Stimulated activated memory B cell treated with anti-CD40 and anti-IgM and Interleukin-4, amounts not matched to agents 10 μg/mL and 1 μg/mL and 100 μg/mL, for 72 hours (primary cell): ENCODE measurements at places on chromosomes 3 and 15.

DNA sequence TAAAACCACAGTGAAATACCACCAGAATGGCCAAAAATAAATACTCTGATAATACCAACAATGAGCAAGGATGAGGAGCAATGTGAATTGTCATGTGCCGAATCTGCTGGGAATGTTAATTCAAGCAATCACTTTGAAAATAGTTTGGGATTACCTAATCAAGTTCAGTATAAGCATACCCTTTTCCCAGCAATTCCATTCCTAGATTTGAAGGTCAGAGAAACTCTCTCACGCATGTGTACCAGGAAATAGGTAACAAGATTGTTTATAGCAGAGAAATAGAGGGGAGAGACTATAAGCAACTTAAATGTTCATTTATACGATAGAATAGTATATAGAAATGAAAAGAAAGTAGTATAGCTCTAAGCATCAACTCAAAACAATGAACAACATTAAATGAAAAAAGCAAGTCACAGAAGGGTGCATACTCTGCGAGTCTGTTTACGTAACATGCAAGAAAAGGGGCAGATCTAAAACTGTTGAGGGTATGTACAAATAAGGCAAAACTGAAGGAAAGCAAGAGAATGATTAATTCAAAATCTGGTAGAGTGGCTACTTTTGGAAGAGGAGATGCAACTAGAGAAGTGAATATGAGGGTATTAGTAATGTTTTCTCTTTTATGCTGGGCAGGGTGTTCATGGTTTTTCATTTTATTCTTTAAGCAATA, 27.4 kb downstream of the TMOD3 start:
- no peak for ATAC-seq

DNA sequence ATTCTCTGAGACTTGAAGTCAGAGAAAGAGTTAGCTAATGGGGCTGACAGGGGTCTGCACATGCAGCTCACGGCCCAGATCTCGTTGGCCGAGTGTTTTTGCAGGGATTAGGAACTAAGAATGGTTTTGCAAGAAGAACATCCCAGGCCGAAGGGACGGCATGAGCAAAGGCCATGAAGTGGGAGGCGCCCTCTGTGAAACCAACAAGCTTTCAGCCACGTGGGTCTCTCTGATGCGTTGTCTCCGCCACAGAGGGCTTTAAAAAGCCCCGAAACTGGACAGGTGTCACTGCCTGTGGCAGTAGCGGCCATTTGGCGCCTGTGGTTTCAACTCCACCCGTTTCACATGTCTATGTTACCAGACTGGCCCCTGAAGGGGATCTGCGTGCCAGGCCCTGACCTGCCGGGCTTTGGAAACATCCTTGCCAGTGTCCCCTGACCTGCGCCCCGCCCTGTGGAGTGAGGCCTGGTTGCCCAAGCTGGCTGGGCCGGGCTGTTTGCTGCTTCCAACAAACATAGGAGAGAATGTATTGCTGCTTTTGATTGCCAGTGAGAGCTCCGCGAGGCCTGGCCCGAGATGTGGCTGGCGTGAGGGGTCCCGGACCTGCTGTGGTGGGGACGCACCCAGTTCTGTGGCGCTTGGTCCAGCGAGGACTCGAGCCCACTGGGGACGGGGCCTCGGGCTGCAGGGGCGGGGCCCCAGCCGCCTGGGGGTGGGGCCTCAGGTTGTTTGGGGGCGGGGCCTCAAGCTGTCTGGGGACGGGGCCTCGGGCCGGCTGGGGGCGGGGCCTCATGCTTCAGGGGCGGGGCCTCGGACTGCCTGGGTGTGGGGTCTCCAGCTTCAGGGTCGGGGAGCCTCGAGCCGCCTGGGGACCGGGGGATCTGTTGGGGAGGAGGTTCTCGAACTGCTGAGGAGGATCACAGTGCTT, 30.4 kb downstream of the GOLGA6L2 start:
- ATAC-seq = no peak

GRCh38 chr15:43206054-43206453, 14.8 kb downstream of the EPB42 start:
- no peak for ATAC-seq

- ATAC-seq = no peak
Observed at GRCh38 chr3:132079147-132079546, 44.3 kb upstream of the CPNE4 start.

GRCh38 chr3:11982341-11982941, 21.7 kb upstream of the SYN2 start:
- no peak for ATAC-seq
